ENCODE measurements at places on chromosomes 7 and 10.

DNA sequence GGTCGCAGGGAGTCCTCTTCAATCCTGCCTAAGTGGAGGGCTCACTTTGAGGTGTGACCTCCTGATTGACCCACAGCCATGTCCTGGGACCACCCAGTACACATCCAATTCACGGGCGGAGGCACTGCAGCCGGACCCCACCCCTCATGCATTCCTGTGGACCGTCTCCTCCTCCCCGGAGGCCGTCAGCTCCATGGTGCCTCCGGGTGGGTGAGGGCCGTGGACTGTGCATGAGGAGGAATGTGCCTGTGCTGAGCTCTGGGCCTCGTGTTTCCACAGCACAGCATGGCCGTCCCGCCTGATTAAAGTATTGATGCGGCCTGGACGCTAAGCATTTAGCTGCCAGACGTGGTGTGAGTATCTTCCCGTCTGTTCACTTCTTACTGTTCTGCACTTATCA, 52.8 kb downstream of the CFAP46 start:
- DNase-seq: peak; percentile 62

GRCh38 chr10:78458983-78459638, 425.4 kb downstream of the RPS24 start:
- no peak for DNase-seq

GRCh38 chr10:87589645-87590051, 70.0 kb upstream of the PAPSS2 start:
- DNase-seq: no peak

GRCh38 chr7:23710000-23710399, at the start of gene STK31:
Gene STK31 (plus strand): TSS chr7:23710219. CDS start chr7:23710286, 67 bp downstream.
- no peak for DNase-seq

DNA sequence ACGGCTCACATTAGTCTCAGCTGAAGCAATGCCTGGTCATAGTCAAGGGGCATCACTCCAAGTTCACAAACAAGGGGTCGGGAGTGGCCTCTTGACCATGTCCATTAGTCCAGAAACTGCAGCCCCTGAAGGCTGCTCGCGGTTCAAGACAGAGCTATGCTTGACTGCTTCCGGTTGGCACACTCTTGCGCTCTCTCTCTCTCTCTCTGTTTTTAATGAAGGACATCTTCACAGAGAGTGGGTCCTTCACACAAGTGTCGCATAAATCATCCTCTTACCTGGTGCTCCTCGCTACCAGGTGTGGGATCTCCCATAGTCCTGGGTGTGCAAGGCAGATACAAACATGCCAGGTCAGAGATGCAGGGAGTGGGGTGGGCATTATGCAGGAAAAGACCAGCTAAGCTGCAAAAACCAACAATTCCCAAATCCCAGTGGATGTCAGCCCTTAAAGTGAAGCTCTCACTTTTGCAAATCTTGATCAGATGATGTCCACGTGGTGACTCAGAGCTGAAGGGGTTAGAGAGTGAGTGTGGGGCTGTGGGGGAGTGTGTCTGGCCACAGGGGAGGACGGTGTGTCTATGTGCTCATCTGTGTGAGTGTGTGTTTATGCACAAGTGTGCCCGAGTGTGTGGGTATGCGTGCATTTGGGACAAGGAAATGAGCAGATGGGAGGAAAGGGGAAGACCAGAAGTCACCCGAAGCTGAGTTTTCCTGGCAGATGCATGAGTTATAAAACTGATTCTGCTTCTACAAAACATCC, 83.7 kb upstream of the PPP2R2D start:
- no peak for DNase-seq

GRCh38 chr10:43264344-43264964, 2.4 kb downstream of the RASGEF1A start:
- DNase-seq: no peak

DNA sequence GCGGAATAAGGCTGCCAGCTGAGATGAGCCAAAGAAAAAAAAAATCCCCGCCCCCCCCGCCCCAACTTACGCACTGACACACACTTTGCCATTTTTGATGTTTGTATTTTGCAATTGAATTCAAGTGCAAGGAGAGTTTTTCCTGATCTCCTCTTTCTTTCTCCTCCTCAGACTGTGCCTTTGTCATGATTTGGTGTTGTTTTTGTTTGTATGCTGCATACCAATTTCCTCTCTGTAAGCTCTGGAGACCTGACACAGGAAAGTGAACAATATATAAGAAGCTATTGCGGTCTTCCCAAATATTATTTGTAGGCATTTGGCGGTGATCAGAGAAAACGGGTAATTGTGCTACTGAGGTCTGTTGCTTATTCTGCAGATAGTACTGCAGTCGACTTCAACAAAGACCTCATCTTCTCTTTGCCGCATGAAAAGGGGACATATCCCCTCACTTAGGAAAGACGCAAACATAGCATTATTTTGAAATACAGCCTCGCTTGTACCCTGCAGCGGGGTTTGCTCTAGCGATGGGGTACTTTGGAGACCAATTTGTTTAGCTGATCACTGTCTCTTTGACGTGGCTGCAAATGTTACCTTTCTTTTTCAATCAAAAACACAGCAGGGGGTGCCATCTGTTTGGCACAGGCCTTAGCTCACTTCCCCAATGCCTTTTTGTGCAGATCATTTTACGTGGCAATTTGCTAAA, 206.6 kb downstream of the SKAP2 start:
- no peak for DNase-seq

DNA sequence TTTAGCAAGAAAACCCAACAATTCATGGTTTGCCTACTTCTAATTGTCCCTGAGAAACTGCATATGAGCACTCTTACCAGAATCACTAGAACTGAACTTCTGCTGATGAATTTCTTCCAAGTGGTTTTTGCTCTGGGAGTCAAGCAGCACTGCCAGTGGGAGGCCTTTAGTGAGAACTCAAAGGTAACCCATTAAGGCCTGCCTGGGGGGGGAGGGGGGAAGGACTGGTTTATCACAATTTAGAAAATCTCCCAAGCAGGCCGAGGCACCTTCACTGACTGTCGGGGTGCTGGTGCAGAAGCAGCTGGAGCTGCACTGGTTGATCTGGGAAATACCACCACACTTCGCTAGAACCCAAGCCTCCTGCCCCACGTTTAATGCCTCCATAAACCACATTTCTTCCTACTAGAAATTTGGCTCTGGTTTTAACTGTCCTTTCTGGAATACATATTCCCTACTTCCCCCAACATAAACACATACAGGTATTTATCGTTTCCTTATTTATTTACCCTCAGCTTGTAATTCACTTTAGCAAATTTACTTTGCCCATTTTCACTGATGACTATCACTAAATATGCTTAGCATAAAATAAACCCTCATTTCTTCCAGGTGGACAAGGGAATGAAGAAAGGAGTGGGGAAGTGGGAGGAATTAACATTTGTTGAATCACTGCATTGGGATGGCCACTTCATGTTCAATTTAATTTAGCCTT, 14.2 kb downstream of the ANK3 start:
- no peak for DNase-seq

DNA sequence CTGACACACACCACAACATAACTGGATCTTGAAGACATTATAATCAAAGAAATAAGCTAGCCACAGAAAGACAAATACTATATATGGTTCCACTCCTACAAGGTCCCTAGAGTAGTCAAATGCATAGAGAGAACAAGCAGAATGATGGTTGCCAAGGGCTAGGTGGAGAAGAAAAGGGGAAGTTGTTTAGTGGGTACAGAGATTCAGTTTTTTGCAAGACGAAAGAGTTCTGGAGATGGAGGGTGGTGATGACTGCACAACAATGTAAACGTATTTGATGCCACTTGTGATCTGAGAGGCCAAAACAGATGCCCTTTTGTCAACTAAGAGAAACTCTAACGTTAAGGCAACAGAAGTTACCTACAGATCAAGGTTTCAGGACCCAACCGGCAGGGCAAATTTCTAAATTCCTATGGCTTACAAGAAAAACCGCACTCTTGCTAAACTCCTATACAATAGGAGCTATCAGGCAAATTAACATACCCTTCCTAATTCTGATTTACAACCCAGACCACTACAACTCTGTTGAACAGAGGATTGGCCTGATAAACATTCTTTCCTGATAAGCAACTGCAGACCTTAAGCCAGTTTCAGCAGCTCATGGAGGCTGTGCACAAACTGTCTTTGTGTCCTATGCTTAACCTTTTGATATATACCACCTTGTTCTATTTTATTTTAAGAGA, 69.0 kb downstream of the FAM107B start:
- DNase-seq: no peak

DNA sequence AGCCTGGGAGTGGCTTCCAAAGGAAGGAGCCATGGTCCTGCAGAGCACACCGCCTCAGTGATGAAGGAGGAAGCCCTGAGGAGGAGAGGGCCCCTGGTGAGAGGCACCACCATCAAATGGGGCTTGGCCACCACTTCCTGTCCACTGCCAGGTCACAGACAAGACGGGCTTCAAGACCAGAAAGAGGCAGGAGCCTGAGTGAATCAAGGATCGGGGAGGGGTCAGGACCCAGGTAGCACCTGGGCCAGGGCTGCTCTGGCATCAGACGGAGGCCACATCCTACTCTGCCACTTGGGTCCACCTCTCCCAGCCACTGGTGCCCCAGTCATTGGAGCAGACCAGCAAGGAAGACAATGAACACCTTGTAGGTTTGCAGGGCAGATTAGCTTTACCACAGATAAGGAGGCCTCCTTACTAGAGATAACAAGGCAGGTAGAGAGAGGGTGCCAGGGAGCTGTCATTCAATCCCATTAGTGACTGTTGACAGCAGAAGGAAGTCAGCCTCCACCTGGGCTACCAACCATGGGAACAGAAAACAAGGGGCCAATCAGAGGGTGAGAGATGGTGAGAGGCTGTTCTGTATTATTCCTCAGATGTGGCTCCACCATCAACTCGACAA, 143.4 kb downstream of the TNS3 start:
- no peak for DNase-seq

GRCh38 chr10:4331150-4331549, 494.9 kb upstream of the AKR1E2 start:
- DNase-seq: no peak

GRCh38 chr7:81956520-81956919, 186.7 kb upstream of the HGF start:
- DNase-seq: no peak

GRCh38 chr10:126066456-126066855, 170.1 kb downstream of the FANK1 start:
- no peak for DNase-seq

DNA sequence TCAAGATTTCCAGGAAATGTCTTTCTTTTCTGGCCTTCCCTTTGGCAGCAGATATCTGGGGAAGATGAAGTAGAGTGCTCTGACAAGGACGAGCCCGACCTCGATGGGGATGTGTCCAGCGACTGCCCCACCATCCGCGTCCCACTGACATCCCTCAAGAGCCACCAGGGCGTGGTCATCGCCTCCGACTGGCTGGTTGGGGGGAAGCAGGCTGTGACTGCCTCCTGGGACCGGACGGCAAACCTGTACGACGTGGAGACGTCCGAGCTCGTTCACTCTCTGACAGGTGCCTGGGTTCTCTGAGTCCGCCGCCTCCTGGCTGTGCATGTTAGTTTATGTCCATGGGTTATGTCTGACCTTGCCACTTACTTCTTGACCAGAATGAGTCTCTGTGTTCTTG, 47.4 kb downstream of the WDR37 start:
- no peak for DNase-seq

DNA sequence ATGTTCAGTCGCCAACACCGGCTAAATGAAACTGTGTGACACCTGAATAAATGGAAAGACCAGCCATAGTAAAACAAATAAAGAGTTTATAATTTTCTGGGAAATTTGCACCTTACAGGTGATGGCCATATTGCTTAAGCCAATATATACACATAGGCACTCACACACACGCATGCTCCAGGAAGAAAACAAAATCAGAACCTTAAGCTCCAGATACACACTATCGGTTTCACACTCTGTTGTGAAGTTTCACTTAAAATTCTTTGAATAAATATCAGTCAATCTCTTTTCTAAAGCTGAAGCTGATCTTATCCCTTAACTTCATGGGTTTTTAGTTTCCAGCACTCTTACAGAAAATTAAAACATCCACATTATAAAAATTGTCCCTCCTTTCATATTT, 226.7 kb upstream of the MDFIC start:
- DNase-seq: no peak

GRCh38 chr10:127926455-127926854, 19.6 kb downstream of the PTPRE start:
- DNase-seq: no peak

DNA sequence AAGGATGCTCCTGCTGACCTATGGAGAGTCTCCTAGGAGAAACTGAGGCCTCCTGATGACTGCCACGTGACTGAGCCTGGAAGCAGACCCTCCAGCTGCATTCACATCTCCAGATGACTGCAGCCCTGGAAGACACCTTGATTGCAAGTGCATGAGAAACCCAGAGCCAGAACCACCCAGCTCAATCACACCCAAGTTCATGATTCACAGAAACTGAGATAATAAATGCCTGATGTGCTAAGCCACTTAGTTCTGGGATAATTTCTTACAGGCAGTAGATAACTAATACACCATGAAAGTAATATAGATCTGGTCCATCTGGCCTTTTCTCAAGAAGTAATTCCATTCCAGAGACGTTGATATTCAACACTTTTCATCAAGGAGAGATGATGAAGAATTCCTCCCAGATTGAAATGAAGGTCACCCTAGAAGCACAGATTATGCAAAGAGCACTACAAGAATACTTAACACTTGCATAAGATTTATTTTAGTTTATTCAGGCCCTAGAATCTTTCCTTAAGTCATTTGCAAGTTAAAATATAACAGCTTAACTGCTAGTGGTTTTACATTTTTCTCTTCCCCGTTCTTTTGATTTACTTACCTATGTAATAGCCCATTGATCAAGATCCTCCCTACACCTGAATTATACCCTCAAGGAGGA, 208.2 kb upstream of the INHBA start:
- no peak for DNase-seq

DNA sequence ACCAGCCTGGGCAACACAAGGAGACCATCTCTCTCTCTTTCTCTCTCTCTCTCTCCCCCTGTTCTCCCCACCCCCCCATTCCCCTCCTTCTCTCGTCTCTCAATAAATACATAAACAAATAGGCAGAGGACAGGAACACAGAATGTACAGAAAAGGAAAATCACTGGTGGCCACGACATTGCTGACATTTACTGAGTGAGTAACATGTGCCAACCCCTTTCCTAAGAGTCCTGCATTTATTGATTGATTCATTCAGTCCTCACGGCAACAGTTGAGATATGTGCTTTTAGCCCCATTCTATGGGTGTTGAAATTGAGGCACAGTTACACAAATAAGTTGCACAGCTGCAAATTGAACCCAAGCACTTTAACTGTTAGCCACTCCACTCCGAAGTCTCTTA, 114.3 kb upstream of the SAMD8 start:
- DNase-seq: no peak

DNA sequence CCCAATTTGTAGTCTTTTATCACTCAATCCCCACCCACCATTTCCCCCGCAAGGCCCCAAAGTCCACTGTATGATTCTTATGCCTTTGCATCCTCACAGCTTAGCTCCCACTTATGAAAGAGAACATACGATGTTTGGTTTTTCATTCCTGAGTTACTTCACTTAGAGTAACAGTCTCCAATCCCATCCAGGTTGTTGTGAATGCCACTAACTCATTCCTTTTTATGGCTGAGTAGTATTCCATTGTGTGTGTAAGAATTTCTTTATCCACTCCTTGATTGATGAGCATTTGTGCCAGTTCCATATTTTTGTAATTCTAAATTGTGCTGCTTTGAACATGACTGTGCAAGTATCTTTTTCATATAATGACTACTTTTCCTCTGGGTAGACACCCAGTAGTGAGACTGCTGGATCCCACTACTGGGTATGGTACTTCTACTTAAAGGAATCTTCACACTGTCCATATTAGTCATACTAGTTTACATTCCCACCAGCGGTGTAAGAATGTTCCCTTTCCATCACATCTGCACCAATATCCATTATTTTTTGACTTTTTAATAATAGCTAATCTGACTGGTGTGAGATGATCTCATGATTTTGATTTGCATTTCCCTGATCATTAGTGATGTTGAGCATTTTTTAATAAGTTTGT, 152.6 kb downstream of the JMJD1C start:
- no peak for DNase-seq

Data from type B pancreatic cell (in vitro differentiated cells).